Left ventricle myocardium inferior (tissue), 1 donor: ENCODE measurements at places on chromosomes 2 and 18. TPM values are rescaled to one million over a fixed set of nuclear protein-coding genes. Genes with fewer than 3 reads are reported as not detected.

- H3K27ac ChIP-seq, result no peak overlapping the region
- H3K36me3 ChIP-seq, result peaks cover 49% of the 10 kb centered on the region
- no peak for DNase-seq
- peaks cover 16% of the 10 kb centered on the region for H3K4me1 ChIP-seq
- H3K4me3 ChIP-seq, result no peak overlapping the region
Measured at GRCh38 chr2:11813951-11814350, 67.5 kb downstream of the LPIN1 start.

DNA sequence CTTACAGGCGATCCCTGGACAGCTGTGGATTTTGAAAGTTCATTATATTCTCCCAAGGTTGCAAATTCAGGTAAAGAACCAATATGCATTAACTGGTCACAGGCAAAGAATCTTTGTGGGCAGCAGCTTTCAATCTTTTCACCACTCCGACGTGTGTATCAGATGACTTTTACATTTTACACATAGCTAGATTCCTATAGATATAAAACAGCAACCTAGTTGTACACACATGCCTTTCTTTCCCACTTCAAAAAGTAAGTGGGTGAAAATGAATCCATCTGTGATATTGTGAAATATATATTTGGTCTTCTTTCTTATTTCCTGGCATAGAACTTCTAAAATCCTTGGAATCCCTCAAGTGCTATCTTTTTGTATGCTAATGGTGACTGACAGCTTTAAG lies 72.5 kb downstream of the SCG2 start:
- no peaks in the 10 kb centered on the region for H3K4me1 ChIP-seq
- no peak overlapping the region for H3K4me3 ChIP-seq
- no peak overlapping the region for H3K27ac ChIP-seq
- H3K27me3 ChIP-seq, result no peaks in the 10 kb centered on the region
- no peak for DNase-seq
- H3K36me3 ChIP-seq, result no peaks in the 10 kb centered on the region

DNA sequence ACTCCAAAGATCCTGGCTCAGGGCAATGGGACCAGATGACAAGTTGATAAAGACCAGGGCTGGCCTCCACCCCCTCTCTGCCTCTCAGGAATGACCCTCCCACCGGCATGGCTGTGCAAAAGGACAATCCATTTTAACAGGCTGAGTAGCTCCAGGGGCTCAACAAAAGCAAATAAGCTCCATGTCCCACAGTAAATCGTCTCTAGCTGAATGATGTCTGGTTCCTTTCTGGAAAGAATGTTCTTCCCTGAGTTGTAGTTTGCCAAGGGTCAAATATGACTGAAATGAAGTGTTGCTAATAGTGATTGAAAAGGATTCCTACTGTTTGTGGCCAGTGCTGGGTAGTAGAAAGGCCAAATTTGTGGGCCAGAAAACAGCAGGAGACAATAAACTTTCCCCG lies 434.4 kb upstream of the ETAA1 start:
- H3K4me1 ChIP-seq, result no peaks in the 10 kb centered on the region
- no peak overlapping the region for H3K4me3 ChIP-seq
- no peaks in the 10 kb centered on the region for H3K27me3 ChIP-seq
- H3K36me3 ChIP-seq, result no peaks in the 10 kb centered on the region
- no peak for DNase-seq

DNA sequence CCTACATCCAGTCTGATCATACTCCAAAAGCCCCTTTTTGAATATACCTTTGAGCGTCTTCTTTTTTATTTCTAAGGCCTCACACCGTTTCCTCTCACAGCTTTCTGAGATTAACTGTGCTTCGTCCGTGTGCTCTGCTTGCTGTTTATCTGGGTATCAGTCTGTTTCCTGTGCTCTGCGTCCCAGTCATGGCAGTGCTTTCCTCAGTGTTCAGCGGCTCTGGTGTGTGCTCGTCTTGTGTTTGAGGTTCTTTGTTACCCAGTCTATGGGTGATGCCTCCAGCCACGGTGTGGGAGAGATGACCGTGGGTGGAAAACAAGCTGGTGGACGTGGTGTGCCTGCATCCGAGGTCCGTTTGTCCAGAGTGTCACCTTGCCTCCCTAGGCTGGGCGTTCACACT lies 33.6 kb upstream of the BIN1 start:
- peaks cover 45% of the 10 kb centered on the region for H3K27me3 ChIP-seq
- peaks cover 21% of the 10 kb centered on the region for H3K4me1 ChIP-seq
- no peak overlapping the region for H3K4me3 ChIP-seq
- no peak for DNase-seq
- H3K36me3 ChIP-seq, result no peaks in the 10 kb centered on the region

DNA sequence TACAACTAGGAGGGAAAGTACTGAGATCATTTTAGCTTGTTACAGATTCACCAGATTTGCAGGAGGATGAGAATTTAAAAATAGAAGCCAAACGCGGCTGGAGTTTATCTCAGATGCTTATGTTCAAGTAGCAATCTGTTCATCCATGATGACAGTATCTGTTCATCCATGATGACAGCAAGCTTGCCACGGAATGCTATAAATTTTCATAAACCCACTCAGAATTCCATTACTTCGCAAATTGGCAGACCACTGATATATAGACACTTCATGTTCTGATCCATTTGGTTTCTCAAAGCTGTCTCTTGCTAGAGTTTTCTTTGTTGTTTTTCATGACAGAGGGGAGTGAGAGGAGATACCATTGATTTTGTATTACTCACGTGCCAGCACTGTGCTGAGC lies 84.2 kb downstream of the GAREM1 start:
- H3K4me3 ChIP-seq, result no peak overlapping the region
- H3K36me3 ChIP-seq, result no peaks in the 10 kb centered on the region
- no peaks in the 10 kb centered on the region for H3K27me3 ChIP-seq
- H3K4me1 ChIP-seq, result peaks cover 64% of the 10 kb centered on the region
- no peak for DNase-seq

GRCh38 chr18:74257083-74257482 lies 34.7 kb downstream of the CYB5A start:
- peak overlapping the region; percentile 71 for H3K27ac ChIP-seq
- DNase-seq, result no peak
- H3K4me3 ChIP-seq, result no peak overlapping the region
- no peaks in the 10 kb centered on the region for H3K27me3 ChIP-seq

DNA sequence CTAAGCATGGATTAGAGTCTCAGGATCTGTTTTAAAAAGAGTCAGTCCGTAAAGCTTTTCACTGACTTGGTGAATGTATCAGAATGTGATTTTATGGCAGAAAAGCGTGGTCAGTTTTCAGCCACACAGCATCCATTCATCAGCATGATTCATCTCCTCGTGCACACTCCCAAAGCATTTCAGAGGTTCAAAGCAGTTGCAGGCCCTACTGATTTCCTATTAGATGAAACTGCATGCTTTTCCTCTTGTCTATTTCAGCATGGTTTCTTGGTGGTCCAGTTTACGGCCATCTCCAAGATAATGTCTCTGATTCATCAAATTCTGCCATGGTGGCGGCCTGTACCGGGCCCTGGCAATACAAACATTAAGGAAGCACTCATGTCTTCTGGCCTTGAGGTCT lies 4.8 kb upstream of the PARD6G start:
- no peaks in the 10 kb centered on the region for H3K36me3 ChIP-seq
- H3K4me3 ChIP-seq, result no peak overlapping the region
- DNase-seq, result no peak
- H3K4me1 ChIP-seq, result peaks cover 6% of the 10 kb centered on the region
- no peak overlapping the region for H3K27ac ChIP-seq
- peaks cover 10% of the 10 kb centered on the region for H3K27me3 ChIP-seq

DNA sequence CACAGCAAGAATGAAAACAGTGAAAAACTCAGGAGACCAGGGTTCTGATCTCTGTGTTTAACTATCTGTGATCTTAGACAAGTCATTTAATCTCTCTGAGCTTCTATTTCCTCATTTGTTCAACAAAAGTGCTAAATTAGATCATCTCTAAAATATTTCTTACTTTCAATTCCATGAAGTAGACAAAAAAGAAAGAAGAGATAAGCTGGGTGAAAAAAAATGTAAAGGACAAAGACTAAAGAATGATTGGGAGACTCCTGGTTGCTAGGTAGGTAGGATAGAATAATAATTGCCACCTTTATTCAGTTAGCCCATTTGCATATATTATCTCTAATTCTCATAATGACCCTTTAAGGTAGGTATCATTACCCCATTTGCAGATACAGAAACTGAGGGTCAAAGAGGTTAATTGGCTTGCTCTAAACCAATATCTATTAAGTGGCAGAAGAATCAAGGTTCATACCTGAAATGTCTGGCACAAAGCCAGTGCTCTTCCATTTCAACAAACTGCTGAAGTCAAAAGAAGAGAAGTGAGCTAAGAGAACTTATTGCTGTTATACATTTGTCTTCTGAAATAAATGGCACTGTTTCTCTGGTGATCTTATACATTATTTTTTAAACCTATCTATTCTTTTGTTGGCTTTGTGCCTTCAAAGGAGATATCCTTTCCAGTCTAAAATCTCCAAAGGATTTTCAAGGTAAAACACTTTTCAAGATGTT lies 141.7 kb downstream of the OTX1 start:
- no peak for DNase-seq
- no peak overlapping the region for H3K4me3 ChIP-seq
- no peak overlapping the region for H3K27ac ChIP-seq
- H3K27me3 ChIP-seq, result no peaks in the 10 kb centered on the region

GRCh38 chr2:120310136-120310535 lies 35.8 kb upstream of the INHBB start:
- H3K27me3 ChIP-seq, result no peaks in the 10 kb centered on the region
- H3K4me3 ChIP-seq, result no peak overlapping the region
- DNase-seq, result no peak
- H3K4me1 ChIP-seq, result peaks cover 18% of the 10 kb centered on the region

DNA sequence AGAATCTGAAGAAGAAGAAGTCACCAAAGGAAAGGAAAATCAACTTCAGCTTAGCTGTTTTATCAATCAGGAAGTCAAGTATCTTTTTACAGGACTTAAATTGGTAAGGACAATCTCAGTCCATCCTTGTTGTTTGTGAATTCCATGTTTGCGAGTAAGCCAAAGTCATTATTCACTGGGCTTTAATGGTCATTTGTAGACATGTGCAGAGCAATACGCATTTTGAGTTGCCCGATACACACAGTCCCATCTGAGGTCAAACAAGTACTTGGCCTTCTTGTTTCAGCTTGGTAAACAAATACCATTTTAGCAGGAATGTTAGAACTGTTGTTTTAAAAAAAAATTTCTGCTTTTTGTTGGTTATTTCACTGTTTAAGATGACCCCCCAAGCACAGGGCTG lies 40.9 kb downstream of the USP14 start:
- no peaks in the 10 kb centered on the region for H3K4me1 ChIP-seq
- H3K4me3 ChIP-seq, result no peak overlapping the region
- no peak overlapping the region for H3K27ac ChIP-seq

DNA sequence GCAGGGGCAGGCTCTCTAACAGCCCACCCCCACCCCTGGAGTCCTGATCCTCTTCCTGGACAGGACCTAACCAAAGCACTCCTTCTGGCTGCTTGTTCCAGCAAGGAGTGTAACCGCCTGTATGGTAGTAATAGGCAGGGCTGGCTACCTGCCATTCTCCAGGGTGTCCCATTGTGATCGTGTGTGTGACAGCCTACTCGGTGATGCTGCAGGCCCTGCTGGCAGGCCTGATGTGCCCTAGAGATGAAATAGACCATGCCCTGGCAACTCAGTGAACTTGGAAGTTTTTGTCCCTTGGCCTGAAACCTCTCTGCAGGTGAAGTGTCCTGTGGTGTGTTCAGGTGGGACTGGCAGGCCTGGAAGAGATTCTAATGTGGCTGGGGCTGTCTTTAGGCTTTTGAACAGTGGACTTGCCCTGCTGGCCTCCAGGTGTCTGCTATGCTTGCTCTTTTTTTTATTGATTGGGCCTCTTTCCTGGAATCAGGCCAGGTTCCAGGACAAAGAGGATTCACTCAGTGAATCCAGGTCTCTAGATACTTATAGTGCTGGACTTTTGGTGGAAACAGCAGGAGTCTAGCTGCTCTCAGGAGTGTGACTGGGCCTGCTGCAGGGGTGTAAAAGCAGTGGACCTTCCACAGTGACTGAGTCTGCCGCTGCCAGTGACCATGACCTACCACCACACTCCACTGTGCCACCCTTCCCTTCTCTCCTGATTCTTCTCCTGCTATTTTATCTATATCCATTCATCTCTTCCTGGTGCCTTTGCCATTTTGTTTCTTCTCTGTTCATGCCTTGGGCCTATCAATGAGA lies 132.1 kb downstream of the CTIF start:
- H3K36me3 ChIP-seq, result peaks cover 44% of the 10 kb centered on the region
- peaks cover 28% of the 10 kb centered on the region for H3K4me1 ChIP-seq
- DNase-seq, result no peak
- H3K4me3 ChIP-seq, result no peak overlapping the region
- no peaks in the 10 kb centered on the region for H3K27me3 ChIP-seq

DNA sequence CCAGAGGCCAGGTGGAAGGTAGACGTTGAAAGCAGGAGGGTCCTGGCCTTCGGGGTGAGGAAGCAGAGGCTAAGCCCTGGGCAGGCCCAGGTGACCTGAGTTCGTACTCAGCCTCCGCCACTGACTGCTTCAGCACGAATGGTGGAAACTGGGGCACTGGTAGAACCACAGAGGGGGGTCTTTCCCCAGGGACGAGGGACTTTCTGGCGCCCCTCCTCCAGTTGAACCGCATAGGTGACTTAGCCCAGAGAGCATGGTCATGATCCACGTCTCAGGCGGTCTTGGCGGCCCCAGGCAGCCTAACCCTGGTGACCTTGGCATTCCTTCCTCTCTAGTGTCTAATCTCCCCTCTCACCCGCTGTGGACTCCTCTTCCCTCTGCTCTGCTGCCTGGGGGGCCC lies 30.2 kb downstream of the INHBB start:
- no peaks in the 10 kb centered on the region for H3K36me3 ChIP-seq
- H3K27me3 ChIP-seq, result peaks cover 74% of the 10 kb centered on the region
- no peak overlapping the region for H3K4me3 ChIP-seq
- H3K27ac ChIP-seq, result no peak overlapping the region

GRCh38 chr18:13425357-13426091 lies 207.0 kb downstream of the LDLRAD4 start:
- no peak overlapping the region for H3K27ac ChIP-seq
- H3K36me3 ChIP-seq, result no peaks in the 10 kb centered on the region
- H3K4me1 ChIP-seq, result peaks cover 60% of the 10 kb centered on the region
- H3K27me3 ChIP-seq, result no peaks in the 10 kb centered on the region

- H3K36me3 ChIP-seq, result no peaks in the 10 kb centered on the region
- H3K27me3 ChIP-seq, result no peaks in the 10 kb centered on the region
- no peak overlapping the region for H3K27ac ChIP-seq
- DNase-seq, result no peak
- no peak overlapping the region for H3K4me3 ChIP-seq
- peaks cover 52% of the 10 kb centered on the region for H3K4me1 ChIP-seq
Measured at GRCh38 chr2:174964404-174964803, 40.8 kb downstream of the CHN1 start.

DNA sequence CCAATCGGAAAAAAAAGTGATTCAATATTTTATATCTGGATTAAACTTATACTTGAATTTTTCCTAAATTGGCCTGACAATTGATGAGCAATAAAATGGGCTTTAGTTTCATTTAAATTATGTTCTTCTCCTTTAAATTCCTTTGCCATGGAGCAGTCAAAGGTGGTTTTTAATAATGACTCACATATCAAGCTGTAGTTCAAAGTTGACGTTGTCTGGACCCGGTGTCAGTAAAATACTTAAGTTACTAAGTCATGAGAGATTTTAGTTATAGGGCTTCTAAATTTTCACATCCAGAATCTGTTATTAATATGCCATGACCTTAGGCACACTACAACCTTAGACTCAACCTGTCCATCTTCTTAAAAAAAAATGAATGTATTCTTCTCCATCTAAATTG lies 62.5 kb downstream of the CDH2 start:
- H3K27ac ChIP-seq, result peak overlapping the region; percentile 82
- DNase-seq, result no peak
- no peak overlapping the region for H3K4me3 ChIP-seq
- no peaks in the 10 kb centered on the region for H3K27me3 ChIP-seq
- peaks cover 75% of the 10 kb centered on the region for H3K4me1 ChIP-seq
- H3K36me3 ChIP-seq, result no peaks in the 10 kb centered on the region

TWIST2 gene
- 2.7 TPM for total RNA-seq

B3GNT7 gene
- 2.4 TPM for total RNA-seq

PJVK gene
- 0.91 TPM for total RNA-seq

KYNU gene
- 1.0 TPM for total RNA-seq

SPP2 gene
- total RNA-seq, result not detected

SPDYA gene
- total RNA-seq, result 0.14 TPM

FOXI3 gene
- total RNA-seq, result not detected
